Mammary microvascular endothelial cell (primary cell): ENCODE measurements at places on chromosomes 2 and 18. TPM values are rescaled to one million over a fixed set of nuclear protein-coding genes. Genes with fewer than 3 reads are reported as not detected.

Gene PDK1
- total RNA-seq, result 5.6 and 6.1 TPM in 2 replicates

Gene ALK
- not detected in 2 replicates for total RNA-seq

Gene NOL4
- not detected in 2 replicates for total RNA-seq

Gene SH2D6
- not detected in 2 replicates for total RNA-seq

Gene BMPR2
- 51.2 and 60.3 TPM in 2 replicates for total RNA-seq

Gene GLB1L
- 4.5 and 7.5 TPM in 2 replicates for total RNA-seq

Gene CHRND
- not detected in 2 replicates for total RNA-seq

Gene MBD1
- total RNA-seq, result 54.0 and 56.0 TPM in 2 replicates

Gene DYNAP
- total RNA-seq, result not detected in 2 replicates

Gene PLB1
- total RNA-seq, result 0.20 and 0.33 TPM in 2 replicates

Gene CYTIP
- total RNA-seq, result not detected in 2 replicates

Gene CLEC4F
- total RNA-seq, result 0.10 TPM in 1 of 2 replicates, not detected in the other

Gene LRRTM4
- not detected in 2 replicates for total RNA-seq

Gene RGPD8
- 1.5 and 2.1 TPM in 2 replicates for total RNA-seq

Gene SNTG2
- not detected in 2 replicates for total RNA-seq

Gene CFAP221
- 0.07 TPM in 1 of 2 replicates, not detected in the other for total RNA-seq

Gene GPR45
- total RNA-seq, result not detected in 2 replicates

Gene MREG
- 4.8 and 6.7 TPM in 2 replicates for total RNA-seq

Gene STPG4
- total RNA-seq, result 0.33 TPM in 1 of 2 replicates, not detected in the other

Gene B4GALT6
- total RNA-seq, result 4.7 and 5.1 TPM in 2 replicates

Gene FAHD2B
- total RNA-seq, result 3.2 and 4.6 TPM in 2 replicates

Gene SERPINB5
- total RNA-seq, result not detected in 2 replicates

Gene SERPINB10
- total RNA-seq, result 3.4 TPM in 1 of 2 replicates, not detected in the other

Gene UGT1A6
- total RNA-seq, result not detected in 2 replicates

Gene CCDC68
- 5.3 and 5.9 TPM in 2 replicates for total RNA-seq

Gene CCDC102B
- total RNA-seq, result 0.40 and 0.49 TPM in 2 replicates

Gene SMYD1
- total RNA-seq, result not detected in 2 replicates

Gene ABCB11
- total RNA-seq, result under 0.01 and 0.05 TPM in 2 replicates

Gene STAT1
- total RNA-seq, result 78.5 and 83.7 TPM in 2 replicates

Gene GKN2
- total RNA-seq, result 0.20 TPM in 1 of 2 replicates, not detected in the other

Gene HES6
- total RNA-seq, result 3.3 and 4.5 TPM in 2 replicates

Gene CFAP65
- total RNA-seq, result not detected in 2 replicates

Gene CPO
- not detected in 2 replicates for total RNA-seq

Gene TMEM163
- 0.44 and 0.53 TPM in 2 replicates for total RNA-seq

Gene AGXT
- not detected in 2 replicates for total RNA-seq

Gene RIT2
- not detected in 2 replicates for total RNA-seq

Gene FEV
- total RNA-seq, result not detected in 2 replicates

Gene RESP18
- total RNA-seq, result not detected in 2 replicates

Gene C2orf66
- not detected in 2 replicates for total RNA-seq

Gene ZAP70
- 0.53 TPM in 1 of 2 replicates, not detected in the other for total RNA-seq

Gene PLA2R1
- total RNA-seq, result 4.9 and 6.4 TPM in 2 replicates

Gene ANKRD30BL
- not detected in 2 replicates for total RNA-seq

Gene SERPINB13
- not detected in 2 replicates for total RNA-seq

Gene PAIP2B
- total RNA-seq, result 0.27 and 0.49 TPM in 2 replicates

Gene G6PC2
- total RNA-seq, result not detected in 2 replicates

Gene GPBAR1
- total RNA-seq, result not detected in 2 replicates

Gene CCDC150
- total RNA-seq, result 3.3 and 5.6 TPM in 2 replicates

Gene RFTN2
- total RNA-seq, result 2.4 and 4.4 TPM in 2 replicates

Gene UGT1A5
- not detected in 2 replicates for total RNA-seq

Gene FAM237A
- total RNA-seq, result not detected in 2 replicates

Gene DDX18
- total RNA-seq, result 41.6 and 45.1 TPM in 2 replicates

Gene DSC3
- 0.10 and 0.13 TPM in 2 replicates for total RNA-seq

Gene CKAP2L
- total RNA-seq, result 19.5 and 21.0 TPM in 2 replicates

Gene SOWAHC
- total RNA-seq, result 3.6 and 5.3 TPM in 2 replicates

Gene RGPD4
- total RNA-seq, result not detected in 2 replicates

Gene BCL11A
- 0.13 and 0.30 TPM in 2 replicates for total RNA-seq

Gene PSMA8
- total RNA-seq, result not detected in 2 replicates
